ENCODE measurements at places on chromosomes 7 and 10.

DNA sequence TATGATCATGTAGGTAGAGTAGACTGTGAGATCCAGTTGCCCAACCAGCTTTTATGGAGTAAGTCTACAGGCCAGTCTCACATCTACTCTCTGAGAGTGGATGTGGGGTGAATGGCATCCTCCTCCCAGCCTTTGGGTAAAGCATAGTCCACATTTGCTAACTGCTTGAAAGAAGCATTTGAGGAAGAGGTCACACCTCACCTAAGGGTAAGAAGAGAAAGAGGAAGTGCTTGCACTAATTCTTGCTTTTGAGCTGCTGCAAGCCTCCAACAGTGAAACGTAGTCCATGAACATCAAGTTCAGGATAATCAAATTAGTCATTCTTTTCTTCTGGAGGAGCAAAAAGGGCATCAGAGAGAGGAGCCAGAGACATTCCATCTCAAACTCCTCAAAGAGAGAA lies 93.9 kb upstream of the AGR3 start:
- no peak for DNase-seq

GRCh38 chr7:155458111-155458877 lies at the start of gene EN2:
Gene EN2 (plus strand): TSS chr7:155458129. CDS start chr7:155458378, 249 bp downstream.
- no peak for DNase-seq

- no peak for DNase-seq
Measured at GRCh38 chr7:18927134-18927533, 190.3 kb downstream of the TWIST1 start.

- DNase-seq = peak; percentile 20
Measured at GRCh38 chr7:105849122-105849855, 27.1 kb downstream of the ATXN7L1 start.

DNA sequence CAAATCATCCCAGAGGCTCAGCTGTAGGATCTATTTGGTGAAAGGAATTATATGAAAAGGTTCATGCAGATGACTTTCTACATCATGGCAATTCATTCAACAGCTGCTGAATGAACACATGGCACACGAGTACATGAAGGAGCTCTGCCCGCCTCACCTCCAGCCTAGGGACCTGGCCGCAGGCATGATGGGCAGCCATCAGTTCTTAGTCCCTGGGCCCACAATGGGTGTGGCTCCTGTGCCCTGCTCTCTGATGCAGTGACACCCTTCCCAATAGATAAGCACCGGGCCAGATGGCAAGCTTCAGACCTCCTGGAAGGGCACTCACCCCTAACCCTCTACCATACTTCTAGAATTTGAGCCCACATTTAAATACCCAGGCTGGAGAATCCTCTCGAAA lies 3.5 kb downstream of the CHST15 start:
- no peak for DNase-seq

- DNase-seq = no peak
Measured at GRCh38 chr10:47165711-47166404, 134.1 kb upstream of the GDF10 start.

- DNase-seq = no peak
Measured at GRCh38 chr7:130491841-130492522, at the start of gene MEST. Gene MEST (plus strand): TSS chr7:130492085. CDS start chr7:130492314, 229 bp downstream.

DNA sequence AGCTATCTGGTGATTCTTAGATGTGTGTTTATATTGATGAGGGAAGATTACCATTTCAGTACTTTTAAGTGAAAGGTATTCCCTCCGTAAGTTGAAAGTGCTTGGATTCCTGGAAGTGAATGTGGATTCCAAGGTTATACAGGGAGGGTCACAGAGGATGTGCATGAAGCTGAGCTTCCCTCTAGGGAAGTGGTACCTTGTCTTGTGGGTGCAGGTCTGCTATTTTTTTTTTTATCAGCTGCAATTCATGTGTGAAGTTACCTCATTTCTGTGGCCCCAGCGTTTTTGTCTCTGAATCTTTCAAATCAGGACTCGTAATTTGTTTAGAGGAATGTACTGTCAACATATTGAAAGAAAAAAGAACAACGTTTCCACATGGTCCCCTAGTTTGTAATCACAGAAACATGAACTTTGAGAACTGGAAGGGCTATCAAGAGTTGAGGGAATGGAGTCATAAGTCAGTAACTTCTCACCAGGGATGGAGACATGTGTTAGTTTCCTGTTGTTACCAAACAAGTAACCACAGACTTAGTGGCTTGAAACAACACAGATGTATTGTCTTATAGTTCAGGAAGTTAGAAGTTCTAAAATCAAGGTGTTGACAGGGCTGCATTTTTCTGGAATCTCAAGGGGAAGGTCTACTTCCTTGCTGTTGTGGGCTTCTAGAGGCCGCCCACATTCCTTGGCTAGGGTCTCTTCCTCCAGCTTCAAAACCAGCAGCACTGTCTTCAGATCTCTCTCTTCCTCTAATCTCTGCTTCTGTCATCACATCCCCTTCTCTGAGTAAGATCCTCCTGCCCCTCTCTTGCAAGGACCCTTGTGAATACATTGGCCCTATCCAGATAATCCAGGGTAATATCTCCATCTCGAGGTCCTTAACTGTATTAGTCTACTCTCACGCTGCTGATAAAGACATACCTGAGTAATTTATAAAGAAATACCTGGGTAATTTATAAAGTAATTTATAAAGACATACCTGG lies 64.4 kb downstream of the RAB18 start:
- no peak for DNase-seq

GRCh38 chr7:106201164-106201563 lies 83.6 kb downstream of the NAMPT start:
- DNase-seq = no peak

DNA sequence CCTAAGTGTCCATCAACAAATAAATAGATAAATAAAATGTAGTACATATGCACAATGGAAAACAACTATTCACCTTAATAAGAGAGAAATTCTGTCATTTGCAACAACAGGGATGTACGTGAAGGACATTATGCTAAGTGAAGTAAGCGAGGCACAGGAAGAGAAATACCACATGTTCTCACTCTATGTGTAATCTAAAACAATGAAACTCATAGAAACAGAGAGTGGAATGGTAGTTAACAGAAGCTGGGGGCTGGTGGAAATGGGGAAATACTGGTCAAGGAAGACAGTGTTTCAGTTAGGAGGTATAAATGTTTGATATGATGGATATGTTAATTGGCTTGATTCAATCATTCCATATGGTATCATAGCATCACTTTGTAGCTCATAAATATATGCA lies 43.1 kb downstream of the ARL4A start:
- DNase-seq = no peak

DNA sequence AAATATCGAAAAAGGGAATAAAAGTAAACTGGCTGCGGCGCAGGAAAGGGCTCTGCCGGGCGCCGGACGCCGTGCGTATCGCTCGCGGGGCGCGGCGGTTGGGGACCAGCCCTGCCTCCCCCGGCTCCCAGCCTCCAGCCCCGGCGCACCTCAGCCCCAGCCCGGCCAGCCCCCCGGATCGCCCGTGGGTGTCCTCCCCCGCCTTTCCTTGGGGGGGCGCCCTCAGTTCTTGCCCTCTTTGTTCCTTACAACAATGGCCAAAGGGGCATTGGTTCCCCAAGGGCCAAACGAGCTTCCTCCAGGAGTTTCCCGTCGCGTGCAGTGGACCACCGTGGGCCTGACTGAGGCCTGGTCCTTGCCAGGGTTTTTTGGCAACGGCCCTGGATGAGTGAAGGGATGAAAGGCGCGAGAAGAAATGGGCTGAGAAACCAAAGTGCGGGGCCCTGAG lies 1.2 kb downstream of the MACROH2A2 start:
- no peak for DNase-seq

- no peak for DNase-seq
Measured at GRCh38 chr7:26449175-26450165, 157.8 kb downstream of the SNX10 start.

DNA sequence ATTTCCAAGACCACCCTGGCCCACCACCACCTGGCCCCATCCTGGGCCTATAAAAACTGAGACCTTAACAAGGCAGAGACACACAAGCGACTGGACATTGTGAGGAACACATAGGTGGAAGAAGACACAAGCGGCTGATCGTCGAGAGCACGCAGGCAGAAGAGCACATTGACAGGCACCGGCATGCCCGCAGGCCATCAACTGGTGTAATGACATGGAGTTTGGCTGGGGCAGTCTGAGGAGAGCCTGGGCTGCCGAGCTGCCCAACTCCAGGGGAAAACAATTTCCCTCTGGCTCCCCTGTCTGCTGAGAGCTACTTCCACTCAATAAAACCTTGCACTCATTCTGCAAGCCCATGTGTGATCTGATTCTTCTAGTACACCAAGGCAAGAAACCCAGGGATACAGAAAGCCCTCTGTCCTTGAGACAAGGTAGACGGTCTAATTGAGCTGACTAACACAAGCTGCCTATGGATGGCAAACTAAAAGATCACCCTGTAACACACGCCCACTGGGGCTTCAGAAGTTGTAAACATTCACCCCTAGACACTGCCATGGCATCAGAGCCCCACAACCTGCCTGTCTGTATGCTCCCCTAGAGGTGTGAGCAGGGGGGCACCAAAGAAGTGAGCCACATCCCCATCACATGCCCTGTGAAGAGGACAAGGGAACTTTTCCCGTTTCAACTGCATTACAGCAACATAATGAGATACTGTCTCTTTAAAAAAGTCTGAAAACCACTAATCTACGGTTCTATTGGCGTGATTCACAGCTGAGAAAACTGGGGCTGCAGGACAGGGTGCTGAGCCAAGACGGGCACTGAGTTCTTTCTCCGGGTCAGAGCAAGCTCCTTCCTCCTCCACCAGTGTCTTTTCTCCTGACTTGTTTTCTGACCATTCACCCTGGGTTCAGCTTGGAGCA lies 18.5 kb upstream of the TNS3 start:
- DNase-seq = no peak

- DNase-seq = no peak
Measured at GRCh38 chr10:32104622-32105509, 48.6 kb upstream of the KIF5B start.

DNA sequence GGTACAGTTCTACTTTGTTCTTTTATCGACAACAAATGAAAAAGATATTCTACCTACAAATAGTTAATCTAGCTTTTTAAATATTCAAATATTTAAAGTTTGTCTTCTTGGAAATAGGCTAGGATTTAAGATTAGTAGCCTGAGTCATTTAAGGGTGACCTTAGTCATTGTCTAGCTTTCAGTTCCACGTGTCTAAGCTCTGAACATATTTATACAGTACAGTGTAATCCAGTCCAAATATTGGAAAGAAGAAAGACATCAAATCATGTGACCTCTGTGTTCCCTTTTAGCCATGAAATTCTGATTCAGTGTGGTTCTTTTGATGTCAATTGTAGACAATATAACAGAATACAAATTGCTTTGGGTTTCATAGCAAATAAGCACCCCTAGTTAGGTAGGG lies 121.1 kb downstream of the MALRD1 start:
- DNase-seq = no peak

DNA sequence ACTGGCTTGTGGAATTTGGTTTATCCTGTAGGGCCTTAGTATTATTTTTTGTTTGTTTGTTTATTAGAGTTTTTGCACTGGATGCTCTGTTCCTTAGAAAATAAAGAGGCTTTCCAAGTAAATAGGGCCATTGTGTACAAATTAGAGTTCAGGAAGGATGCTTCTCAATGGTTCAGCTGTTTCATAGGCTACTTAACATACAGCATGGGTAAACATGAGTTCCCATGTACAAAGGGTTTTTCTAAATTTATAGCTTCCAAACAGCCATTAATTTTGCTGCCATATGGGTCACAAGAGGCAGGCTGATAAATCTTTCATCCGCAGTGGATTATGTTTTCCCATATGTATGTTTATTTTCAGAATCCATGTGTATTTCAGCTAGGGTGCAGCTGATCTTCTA lies 121.6 kb upstream of the WDR11 start:
- DNase-seq = no peak

DNA sequence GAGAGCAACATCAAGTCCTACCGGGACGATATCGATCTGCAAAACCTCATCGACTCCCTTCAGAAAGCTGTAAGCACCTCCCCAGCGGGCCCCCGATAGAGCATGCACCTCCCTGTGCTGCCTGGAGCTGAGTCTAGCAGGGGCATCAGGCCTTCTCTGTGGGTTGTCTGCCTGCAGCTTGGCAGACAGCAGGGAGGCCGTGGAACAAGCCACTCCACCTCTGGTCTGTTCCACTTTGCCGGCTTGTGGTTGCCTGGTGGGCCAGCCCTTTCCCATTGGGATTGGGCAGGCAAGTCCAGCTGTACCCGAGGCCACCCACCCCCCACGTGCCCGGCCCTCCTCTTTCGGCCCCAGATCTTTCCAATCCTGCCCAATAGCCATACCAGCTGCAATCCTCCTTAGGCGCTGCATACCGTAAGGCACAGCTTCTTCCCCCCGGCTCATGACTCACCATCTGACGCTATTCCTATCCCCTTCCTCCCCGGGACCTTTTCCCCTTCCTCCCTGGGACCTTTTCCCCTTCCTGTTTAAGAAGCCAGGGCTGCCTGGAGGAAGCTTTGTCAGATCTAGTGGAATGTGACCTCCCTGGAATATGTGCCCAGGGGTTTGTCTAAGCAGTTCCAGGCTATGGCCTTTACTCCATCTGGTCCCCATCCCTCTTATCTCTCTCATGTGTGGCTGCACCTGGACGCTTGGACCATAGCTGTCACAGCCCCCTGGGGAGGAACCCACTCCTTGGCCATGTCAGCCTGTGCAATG lies 28.1 kb upstream of the SH2D4B start:
- no peak for DNase-seq

DNA sequence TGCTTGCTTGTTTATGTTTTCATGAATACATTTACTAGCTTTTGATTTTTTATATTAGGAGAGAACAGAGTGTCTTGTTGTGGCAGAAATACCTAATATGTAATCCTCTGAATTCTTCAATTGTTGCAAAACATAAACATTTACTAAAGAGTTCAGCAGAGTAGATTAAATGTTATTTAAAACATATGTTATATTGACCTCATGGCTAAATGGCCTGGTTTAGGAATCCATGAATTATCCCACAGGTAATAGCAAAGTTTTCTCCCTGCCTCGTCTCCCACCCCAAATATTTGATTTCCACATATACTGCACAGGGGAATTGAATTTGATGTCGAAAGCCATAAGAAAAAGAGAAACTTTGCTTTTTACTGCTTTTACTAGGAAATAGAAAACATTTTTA lies 111.8 kb downstream of the ADK start:
- no peak for DNase-seq

GRCh38 chr7:44580945-44581878 lies 819 bp downstream of the TMED4 start:
- DNase-seq = no peak

DNA sequence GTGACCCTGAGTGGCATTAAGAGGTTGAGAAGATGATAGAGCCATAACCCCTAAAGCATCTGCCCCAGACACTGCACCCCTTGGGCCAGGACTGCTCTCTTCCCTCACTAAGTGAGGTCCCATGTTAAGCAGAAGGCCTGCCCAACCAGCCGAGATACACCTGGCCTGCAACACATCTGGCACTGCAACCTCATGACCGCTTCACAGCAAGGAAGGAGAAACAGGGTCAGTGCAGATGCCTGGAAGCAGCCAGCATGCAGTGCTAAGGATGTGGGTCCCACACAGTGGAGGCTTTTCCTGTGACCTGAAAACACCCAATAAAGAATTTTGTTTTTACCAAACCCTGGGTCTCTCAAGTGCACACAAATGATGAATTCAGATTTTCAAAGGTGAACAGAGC lies 7.4 kb downstream of the NOD1 start:
- no peak for DNase-seq
